Stimulated activated CD4-positive, alpha-beta T cell treated with anti-CD3 and anti-CD28 coated beads, Interleukin-2, amount 100 ng/mL, for 48 hours (primary cell): ENCODE measurements at places on chromosomes 7 and 10.

DNA sequence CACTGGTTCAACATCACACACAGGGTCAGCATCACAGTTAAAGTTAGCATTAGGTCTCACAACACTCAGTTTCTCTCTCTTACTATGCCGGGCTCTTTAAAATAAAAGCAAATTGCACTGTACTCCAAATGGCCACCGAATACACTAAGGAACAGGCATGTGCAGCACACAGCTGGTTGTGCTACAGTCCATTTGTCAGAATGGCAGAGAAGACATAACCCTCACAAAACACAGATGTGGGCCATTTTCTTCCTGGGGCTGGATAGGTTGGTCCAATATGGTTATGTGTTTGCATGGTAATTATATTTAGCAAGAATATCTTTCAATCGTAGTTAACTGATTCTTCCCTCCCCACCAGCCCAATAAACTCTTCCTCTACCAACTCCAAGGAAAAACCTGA is 9.0 kb downstream of the JCAD start:
- DNase-seq, result no peak

DNA sequence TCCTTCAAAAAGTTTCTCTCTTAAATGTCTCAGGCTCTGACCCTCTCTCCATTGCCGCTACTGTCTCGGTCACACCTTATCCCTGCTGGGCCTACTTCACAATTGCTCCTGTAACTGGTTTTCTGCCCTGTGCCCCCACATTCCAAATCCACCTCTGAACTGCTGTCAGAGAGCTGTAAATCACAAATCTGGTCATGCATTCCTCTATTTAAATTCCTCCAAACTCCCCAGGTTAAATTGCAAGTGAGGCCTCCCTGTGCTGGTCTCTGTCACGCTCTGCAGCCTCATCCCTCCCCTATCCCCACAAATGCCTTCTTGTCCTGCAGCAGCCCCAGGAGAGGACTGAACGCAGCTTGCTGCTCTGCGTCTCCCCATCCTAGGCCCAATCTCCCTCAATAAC is 40.4 kb upstream of the CDCA7L start:
- DNase-seq, result no peak

GRCh38 chr7:88540012-88540411 is 219.5 kb upstream of the ZNF804B start:
- DNase-seq, result no peak

- no peak for DNase-seq
These were observed 822.7 kb downstream of the PCDH15 start for GRCh38 chr10:53978301-53978700.

DNA sequence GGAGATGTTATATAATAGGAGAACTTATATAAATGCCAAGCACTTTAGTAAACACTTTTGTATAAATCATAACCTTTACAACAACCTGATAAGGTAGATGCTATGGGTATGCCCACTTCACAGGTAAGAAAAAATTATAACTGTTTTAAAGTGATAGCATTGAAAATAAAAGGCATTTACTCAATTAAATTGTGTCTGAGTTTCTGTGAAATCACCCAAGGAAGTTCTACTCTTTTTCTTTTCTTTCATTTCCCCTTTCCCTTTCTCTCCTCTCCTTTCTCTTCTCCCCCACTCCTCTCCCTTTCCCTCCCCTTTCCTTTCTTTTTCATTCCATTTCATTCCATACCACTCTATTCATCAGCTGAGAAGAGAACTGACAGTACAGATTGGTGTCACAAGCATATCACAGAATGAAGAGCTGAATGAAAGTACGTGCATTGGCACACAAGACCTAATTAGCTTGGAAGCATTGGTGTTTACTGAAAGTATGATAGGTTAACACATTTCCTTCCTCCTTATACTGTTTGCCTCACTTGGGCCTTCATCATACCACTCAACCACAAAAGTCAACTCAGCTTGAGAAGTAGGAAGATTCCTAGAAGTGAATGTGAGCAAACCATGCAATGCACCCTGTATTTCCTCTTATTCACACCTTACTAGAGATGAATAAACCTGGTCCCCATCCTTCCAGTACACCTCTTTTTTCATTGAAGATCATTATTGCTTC is 117.9 kb upstream of the AGR3 start:
- DNase-seq, result no peak

DNA sequence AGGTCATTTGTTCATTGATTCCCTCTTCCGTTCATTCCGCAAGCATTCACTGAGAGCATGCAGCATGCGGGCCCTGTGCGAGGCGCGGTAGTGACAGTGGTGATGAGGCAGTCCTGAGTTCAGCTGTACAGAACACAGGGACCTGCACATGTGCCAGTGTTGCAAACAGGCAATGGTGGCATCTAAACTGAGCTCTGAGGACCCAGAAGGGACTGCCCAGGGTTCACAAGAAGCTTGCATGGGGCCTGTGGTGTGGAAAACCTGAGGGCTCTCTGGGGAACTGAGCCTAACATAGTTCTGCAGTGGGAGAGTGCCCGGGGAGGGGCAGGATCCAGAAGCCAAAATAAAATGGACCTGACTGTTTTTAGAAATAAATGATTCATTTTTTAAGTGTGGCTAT is 13.2 kb downstream of the ZNF488 start:
- DNase-seq, result no peak

GRCh38 chr7:44935583-44935982 is 43.2 kb downstream of the MYO1G start:
- DNase-seq, result no peak

GRCh38 chr7:154569916-154570315 is 433.0 kb downstream of the PAXIP1 start:
- DNase-seq, result no peak

DNA sequence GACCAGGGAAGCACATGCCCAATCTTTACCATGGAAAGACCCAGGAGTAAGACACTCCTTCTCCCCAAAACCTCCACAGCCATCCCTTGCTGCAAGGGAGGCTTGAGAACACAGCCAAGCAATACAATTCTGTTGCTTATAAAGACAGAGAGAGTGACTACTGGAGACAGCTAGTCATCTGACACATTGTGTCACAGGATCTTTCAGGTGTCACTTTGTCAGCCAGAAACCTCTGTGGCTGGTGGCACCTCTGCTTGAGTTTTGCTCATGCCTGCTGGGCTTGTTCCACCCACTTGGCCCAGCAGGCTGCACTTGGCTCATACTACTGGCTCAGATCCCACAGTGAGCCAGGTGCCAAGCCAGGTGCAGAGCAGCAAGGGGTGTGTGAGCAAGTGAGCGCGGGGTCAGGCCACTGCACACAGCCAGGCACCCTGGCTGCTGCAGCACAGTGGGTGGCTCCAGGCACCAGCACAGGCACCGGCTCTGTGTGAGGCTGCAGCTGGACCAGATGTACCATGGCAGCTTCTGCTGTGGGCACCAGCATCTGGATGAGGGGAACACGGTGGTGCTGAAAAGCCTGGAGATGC is 12.4 kb upstream of the PRLHR start:
- DNase-seq, result no peak

DNA sequence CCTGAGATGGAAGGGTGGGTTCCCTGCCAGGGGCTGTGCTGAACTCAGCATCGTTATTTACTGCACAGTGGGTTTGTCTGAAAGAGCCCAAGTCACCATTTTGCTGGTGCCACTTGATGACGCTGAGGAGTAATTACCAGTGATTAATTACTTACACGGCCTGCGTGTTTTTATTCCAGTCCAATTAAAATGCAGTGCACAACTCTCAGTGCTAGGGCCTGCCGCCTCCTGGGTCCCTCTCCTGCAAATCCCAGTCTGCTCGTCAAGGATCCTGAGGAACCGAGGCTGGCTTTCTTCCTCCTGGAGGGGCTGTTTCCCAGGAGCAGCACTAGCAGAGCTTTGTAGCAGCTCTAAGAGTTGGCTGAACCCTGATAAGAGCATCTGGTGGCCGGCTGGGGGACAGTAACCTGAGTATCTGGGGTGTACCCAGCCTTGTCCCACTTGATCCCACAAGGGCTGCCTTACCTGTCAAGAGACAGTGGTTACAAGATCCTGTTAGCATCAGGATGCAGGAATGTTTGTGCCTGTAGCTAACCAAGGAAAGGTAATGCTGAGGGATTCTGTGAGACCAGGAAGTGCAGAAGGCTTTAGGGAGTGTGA is 45.1 kb upstream of the LRRC4 start:
- no peak for DNase-seq

- DNase-seq, result no peak
These were observed 650 bp downstream of the UBE2D1 start for GRCh38 chr10:58335306-58336005.

DNA sequence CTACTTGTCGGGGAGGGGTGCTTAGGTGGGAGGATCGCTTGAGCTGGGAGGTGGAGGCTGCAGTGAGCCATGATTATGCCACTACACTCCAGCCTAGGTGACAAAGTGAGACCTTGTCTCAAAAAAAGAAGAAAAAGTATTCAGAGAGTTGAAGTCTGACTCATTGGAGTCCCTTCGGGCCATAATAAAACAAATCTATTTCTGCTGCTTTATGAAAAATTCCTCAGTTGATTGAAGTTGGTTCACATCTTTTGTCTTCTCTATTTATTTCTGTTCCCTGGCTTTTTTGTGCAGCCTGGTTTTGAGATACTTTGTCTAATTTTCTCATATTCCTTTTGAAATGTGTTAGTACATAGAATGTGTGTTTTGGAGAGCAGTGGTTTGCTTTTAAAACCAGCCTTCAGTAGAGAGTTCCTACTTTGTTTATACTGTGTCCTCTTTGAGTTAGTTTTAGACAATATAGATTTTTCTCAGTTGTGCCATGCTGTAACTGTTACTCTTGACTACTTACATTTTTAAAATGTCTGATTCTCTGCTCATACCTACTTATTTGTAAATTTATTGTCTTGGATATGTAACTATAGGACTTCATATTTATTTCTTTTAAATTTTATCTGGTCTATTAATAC is 36.7 kb downstream of the LUC7L2 start:
- no peak for DNase-seq

- no peak for DNase-seq
These were observed 31.2 kb downstream of the JCAD start for GRCh38 chr10:30028006-30028737.

DNA sequence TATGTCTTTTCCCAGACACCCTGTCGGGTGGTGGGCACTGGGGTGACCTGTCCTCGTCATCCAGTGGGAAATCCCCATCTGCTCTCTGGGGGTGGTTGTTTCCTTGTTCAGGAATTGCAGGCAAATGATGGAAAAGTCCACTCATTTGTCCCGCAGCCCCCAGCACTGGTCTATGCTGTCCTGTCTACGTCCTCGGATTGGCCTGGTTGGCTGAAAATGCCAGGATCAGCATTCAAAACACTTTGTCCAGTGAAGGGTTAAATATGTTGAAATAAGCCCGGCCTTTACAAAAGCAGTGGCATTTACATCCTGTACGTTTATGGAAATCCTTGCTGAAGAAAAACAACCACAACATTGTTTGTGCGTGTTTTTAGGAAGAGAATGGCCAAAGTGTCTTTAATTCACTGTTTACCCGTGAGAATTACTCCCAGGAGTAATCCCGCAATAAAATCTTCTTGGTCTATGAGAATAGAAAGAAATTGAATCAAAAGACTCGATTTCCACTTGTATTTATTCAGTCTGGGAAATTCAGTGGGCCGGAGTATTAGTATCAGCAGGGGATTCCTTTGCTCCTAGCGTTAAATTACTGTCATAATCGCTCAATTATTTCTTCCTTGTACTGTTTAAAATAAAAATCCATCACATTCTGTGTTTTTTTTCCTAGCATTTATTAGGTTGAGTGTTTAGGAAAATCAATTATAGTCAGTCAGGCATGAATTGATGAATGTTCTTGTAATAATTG is 116.8 kb upstream of the SH2B2 start:
- no peak for DNase-seq

DNA sequence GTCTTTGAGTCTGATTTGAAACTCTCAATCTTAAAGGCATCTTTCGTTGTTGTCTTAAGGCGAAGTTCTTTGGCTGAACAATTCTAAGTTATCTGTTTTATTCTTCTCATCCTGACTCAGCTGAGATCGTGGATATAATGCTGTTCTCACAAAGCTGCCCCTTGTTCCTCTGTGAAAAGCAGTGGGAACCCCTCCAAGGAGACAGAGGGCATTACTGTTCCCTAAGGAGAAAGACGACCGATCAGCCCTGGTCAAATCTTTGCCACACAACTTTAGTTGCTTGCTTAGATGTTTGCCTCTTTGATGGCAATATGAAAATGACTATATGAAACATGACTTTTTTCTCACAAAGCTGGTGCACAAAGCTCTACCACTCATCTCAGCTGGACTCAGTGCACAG is 1016.7 kb downstream of the REEP3 start:
- DNase-seq, result no peak

GRCh38 chr7:34296663-34297062 is 361.4 kb upstream of the NPSR1 start:
- DNase-seq, result no peak

DNA sequence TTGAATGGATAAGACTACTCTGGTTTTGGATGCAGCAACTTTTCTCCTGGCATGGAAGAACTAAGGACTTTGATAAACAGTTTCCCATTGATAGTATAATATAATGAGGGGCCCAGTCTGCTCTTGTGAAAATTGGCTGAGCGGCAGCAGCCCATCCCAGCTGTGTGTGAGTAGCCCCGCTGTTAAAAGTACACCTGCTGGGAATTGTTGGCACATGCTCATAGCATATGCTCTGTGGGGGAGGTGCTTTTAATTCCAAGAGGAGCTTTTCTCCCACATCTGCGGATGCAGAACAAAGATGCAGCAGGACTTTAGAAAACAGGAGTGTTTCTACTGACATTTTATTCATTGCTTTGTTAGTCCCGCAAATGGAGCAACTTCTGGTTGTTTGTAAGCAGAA is 19.0 kb downstream of the SRI start:
- no peak for DNase-seq

GRCh38 chr7:69696686-69697685 is 98.7 kb downstream of the AUTS2 start:
- no peak for DNase-seq

DNA sequence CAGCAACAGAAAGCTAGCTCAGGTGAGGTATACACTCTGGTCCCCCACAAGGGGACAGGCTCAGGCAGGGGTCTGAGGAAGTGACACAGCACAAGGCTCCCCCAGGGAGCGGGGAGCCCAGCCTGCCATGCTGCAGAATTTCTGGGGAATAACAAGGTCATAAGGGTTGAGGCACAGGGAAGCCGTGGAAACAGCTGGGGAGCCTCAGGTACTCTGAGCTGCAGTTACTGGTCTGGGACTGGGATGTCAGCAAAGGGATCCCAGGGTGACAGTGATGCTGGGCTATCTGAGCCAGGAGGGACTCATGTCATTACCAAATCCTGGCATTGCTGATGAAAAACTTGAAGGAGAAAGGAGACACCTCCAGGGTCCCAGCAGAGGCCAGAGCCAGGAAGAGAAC is 64.4 kb upstream of the NANOS1 start:
- no peak for DNase-seq

GRCh38 chr7:132653366-132653930 is 77.2 kb upstream of the PLXNA4 start:
- no peak for DNase-seq
